ENCODE measurements at places on chromosomes 7 and 10. TPM values are rescaled to one million over a fixed set of nuclear protein-coding genes. Genes with fewer than 3 reads are reported as not detected.

The ZNF736 gene
- total RNA-seq: 7.2 TPM

The ARHGAP22 gene
- total RNA-seq: 28.0 TPM

The MKLN1 gene
- total RNA-seq: 40.4 TPM

The C10orf62 gene
- total RNA-seq: 0.08 TPM

The TAS2R5 gene
- 0.38 TPM for total RNA-seq

The PLEKHS1 gene
- total RNA-seq: not detected

The GIMAP4 gene
- total RNA-seq: not detected

The DDC gene
- not detected for total RNA-seq

Data from smooth muscle cell of the coronary artery (primary cell).